Left renal pelvis (tissue), 4 donors: ENCODE measurements at places on chromosomes 7 and 10.

- no peak for DNase-seq
Observed at GRCh38 chr7:25389489-25390106, 161.3 kb upstream of the NPVF start.

GRCh38 chr10:9297580-9297979 lies 1243.1 kb downstream of the GATA3 start:
- DNase-seq: no peak

GRCh38 chr7:116979430-116979829 lies 26.1 kb downstream of the ST7 start:
- DNase-seq: no peak

DNA sequence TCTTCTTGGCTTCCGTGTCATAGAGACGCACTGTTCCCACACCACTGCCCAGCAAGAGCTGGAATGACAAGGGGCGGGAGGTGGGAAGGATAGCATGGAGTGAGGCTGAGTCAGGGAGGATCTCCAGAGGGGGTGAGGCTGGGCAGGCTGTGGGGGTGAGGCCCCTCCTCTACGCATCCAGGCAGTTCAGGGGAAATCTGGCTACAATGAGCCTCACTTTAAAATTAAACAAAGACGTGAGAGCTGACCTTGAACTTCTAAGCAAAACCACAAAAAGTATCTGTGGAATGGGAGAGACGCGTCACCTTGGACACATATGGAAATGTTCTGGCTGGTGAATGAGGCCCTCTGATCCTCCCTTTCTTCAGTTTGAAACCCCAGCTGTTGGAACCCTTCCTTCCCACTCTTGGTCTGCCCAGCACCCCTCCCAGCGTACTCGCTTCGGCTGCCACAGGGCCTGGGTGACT lies 17.7 kb downstream of the WDR91 start:
- no peak for DNase-seq

- no peak for DNase-seq
Observed at GRCh38 chr10:9834434-9834833, 1183.2 kb upstream of the CELF2 start.

DNA sequence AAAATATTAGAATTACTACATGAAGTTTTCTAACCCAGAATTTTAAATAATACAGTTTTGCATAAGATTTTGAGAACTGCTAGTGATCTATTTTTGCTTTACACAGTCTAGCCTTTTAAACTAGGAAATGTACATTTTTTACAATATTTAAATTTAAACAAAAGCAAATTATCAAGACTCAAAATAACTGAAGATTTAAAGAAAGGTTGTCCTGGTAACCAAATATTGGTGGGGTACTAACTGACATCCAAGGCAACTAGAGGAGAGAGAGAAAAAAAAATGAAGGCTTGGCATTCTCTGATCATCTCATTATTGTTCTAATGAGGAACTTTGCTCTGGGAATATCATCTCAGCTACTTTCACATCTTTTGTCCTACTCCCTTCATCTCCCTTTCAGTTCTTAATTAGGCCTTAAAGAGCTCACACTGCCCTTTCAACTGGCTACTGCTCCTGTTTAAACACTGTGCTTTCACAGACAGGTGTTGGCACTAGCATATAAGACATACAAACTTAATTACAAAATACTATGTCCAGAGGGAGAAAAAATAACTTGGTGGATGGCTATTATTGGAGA lies 33.7 kb downstream of the RAB11FIP2 start:
- DNase-seq: no peak

- DNase-seq: no peak
Observed at GRCh38 chr7:33039257-33039902, 23.2 kb downstream of the NT5C3A start.

DNA sequence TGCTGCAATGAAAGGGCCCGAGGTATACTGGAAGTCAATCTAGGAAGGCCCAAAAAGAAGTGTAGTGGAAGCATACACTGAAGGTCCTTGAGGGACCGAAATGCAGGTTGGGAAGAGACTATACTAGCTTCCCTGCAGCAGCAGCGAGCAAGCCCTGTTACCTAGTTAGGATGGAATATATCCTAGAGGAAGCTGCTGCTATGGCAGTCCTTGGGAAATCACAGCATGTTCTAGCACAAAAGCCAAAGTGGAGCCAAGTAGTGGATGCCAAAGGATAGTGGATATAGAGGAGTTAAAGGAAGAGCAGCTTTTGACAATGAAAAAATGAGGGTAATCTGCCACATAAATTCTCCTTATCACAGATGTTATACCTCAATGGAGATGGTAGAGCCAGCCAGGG lies 123.8 kb upstream of the STARD3NL start:
- no peak for DNase-seq

DNA sequence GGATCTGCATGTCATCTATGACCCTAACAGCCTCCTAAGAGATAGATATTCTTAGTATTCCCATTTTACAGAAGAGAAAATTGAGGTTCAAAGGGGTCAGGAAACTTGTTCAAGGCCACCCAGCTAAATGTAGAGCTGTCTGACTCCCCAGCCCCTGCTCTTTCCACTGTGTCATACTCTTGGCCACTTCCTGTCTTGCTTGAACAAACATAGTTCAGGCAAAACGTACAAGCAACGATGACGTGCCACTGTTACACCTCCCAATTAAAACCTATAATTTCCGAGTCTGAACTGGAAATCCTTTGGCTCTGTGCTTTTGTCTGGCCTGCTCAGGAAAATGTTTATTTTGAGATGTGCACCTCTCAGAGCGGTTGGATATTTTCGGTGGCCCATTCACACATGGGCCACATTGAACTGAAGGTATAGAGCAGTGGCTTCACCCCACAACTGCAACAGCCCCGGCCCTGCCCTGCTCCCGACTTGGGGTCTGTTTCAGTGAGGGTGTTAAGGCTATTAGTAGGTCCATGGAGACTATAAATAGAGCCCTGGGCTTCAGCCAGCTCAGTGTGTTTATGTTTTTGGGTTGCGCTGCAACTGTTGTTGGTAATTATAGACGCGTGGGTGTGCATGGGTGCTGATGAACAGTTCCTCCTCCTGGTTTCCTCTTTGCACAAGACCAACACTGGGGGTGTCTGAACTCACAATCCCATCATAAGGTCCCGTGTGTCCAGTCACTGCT lies 172.3 kb upstream of the ADO start:
- no peak for DNase-seq

DNA sequence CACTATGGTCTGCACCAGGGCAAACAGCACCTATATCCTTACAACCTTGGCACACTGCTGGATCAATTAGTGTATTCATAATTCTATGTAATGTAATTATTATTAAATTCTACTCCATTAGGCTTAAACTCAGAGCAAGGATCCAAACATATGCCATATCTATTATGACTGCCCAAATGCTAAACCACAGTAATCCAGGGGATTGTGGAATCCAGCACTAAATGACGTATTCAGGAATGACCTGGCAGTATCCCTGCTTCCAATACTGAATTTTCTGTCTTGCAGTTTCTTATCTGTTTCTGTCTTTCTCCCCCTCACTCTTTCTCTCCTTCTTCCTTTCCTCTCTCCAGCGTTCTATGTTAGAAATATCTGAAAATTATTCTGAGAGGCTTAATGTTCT lies 16.5 kb upstream of the UBE2D1 start:
- no peak for DNase-seq

DNA sequence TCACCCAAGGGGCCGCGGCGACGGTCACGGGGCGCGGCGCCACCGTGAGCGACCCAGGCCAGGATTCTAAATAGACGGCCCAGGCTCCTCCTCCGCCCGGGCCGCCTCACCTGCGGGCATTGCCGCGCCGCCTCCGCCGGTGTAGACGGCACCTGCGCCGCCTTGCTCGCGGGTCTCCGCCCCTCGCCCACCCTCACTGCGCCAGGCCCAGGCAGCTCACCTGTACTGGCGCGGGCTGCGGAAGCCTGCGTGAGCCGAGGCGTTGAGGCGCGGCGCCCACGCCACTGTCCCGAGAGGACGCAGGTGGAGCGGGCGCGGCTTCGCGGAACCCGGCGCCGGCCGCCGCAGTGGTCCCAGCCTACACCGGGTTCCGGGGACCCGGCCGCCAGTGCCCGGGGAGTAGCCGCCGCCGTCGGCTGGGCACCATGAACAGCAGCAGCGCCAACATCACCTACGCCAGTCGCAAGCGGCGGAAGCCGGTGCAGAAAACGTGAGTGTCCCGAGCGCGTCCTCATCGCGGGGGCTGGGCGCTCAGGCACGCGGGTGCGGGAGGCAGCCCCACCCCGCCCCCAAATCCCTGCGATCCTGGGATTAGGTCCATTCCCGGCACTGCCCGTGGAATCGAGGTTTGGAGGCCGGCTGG lies 509 bp downstream of the AHR start:
- DNase-seq: no peak

DNA sequence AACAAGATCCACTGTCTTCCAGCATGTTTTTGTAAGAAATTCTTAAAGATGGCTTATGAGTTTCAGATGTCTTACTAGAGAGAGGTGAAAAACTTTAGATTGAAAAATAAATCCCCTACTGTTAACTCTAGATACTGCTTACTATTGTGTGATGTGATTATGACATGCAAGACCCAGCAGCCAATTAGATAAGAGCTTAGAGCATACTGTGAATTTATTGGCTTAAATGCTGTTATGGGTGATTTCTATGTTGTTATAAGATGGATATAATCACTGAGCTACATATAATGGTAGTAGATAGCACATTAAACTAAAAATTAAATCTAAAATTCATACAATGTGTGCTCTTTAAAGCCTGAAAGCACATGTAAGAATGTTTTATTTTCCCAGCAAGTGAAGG lies at the start of gene RNF133:
TSS of gene RNF133 (minus strand) at position 101 of the 400 bp plus-strand sequence. CDS start 199 bp downstream, outside the sequence.
- DNase-seq: no peak

DNA sequence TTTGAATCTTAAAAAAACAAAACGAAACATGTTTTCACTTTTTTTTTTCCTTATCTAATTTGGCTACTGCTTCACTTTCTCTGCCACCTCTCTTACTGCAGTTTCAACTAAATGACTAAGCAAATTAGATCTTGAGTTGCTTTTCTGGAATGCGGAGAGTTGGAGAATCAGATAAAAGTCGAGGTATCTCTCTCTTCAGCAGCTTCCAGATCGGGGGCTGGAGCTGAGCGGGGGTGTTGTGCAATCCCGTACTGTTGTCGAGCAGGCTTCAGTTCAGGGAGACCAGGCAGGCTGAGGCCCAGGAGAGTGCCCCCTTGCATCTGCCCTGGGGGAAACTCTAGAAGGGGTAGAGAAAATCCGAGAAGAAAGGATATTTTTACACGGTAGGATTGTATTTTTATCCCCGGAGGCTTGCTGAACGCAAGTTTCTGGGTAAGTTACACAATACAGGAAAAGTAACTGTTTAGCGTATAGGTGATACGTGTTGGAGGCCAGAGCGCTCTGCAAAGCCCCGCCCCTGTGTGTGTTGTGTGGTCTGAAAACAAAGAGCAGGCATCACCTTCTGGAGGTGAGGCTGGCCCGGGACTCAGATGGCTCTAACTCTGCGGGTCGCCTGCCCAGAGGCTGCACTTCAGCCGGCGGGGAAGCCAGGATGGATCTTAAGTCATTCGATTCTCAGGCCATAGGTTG lies 116.6 kb downstream of the KLF6 start:
- no peak for DNase-seq

DNA sequence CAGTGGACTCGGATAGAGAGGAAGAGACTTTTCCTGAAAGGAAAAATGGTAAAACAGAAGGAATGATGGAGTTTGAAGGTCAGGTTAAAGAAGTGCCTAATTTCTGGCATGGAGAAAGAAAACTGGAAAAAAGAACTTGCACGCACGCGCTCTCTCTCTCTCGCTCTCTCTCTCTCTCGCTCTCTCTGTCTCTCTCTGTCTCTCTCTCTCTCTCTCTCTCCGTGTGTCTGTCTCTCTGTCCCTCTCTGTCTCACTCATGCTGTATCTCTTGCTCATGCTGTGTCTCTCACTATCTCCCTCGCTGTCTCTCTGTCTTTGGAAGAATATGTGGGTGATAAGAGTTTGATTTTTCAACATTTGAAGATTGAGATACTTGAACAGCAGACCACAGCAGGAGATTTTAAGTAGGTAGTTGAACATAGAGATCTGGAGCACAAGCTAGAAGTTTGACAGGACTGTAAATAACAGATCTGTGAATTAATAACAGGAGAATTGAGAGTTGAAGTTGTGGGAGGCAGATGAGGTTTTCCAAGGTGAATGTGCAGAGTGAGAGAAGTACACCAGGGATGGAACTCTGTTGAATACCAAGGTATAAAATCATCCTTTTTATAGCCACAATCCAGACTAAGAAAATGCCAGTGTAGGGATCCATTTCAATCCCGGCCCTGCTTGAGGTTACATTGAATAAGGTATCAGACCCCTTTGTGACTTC lies 33.1 kb downstream of the ADD3 start:
- DNase-seq: no peak

DNA sequence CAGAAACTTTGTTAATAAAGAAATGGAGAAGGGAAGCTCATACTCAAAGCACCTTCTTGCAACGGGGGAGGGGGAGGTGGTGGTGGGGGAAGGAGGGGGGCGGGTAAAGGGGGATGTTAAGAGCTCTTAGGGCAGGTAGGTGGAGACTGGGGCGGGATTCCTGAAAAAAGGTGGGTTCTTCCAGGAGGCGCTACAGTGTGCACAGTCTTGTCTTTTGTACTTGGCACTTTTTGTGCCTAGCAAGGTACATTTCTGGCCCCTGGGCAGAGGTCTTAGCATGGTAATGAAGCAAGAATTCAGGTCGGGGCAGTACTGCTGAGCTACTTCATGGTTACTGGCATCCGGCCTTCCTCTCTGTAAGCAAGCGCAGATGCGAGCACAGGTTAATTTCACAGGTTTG lies 15.2 kb upstream of the LAMB4 start:
- no peak for DNase-seq

DNA sequence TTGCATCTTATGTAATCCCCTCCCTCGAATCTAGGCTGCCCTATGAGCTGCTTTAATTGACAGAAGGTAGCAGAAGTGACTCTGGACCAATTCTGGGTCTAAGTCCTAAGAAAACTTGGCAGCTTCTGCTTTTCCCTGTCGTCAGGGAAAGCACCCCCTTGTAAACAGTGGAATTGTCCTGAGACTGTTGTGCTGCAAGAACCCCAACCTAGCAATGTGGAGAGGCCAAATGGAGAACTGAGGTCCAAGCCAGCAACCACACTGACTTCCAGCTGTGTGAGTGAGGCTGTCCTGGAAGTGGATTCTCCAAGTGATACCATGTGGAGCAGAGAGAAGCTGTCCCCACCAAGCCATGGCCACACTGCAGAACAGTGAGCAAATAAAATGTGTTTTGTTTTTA lies 75.5 kb downstream of the ARHGAP22 start:
- DNase-seq: no peak

- DNase-seq: no peak
Observed at GRCh38 chr7:25167262-25167843, 42.3 kb upstream of the CYCS start.
